ENCODE measurements at places on chromosomes 4 and X.
A peak's percentile ranks its signal among the peaks of the same experiment; 100 is the strongest.

GRCh38 chrX:143536176-143536575, 18.9 kb upstream of the SPANXN3 start:
- H3K4me3 ChIP-seq: no peak overlapping the region
- DNase-seq: no peak
- H3K36me3 ChIP-seq: no peaks in the 10 kb centered on the region
- no peaks in the 10 kb centered on the region for H3K4me1 ChIP-seq
- H3K27me3 ChIP-seq: no peaks in the 10 kb centered on the region

- no peaks in the 10 kb centered on the region for H3K36me3 ChIP-seq
- no peaks in the 10 kb centered on the region for H3K4me1 ChIP-seq
- H3K27ac ChIP-seq: no peak overlapping the region
- no peaks in the 10 kb centered on the region for H3K27me3 ChIP-seq
Measured at GRCh38 chrX:2921750-2922149, 7.4 kb downstream of the ARSD start.

DNA sequence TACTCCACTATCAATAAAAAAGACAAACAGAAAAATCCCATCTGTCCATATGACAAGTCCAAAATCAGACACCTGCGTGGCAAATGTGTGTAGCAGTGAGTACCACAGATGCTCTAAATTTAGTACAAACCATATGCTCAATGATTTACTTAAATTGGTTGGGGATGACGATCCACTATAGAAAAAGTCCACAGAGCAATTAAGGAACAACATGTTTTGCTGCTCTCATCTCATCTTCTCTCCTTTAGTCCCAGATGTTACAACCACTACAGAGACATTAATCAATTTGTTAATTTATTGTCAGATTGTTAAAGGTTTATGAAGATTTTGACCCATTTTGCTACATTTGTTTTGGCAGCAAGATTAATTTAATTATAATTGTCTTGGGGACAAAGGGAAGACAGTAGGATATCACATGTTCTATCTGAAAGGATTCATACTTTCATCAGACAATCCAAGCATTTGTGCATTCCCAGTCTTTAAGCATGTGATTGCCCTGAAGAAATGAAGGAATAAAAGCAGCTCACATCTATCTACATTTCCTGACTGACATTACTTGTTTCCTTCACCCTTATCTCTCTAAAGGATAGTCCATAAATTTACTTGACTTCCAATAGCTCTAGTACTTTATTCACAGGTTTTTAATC, 2268.1 kb downstream of the PCDH7 start:
- no peak for DNase-seq
- H3K27ac ChIP-seq: no peak overlapping the region
- no peaks in the 10 kb centered on the region for H3K36me3 ChIP-seq
- H3K4me1 ChIP-seq: no peaks in the 10 kb centered on the region

- peaks cover 7% of the 10 kb centered on the region for H3K27me3 ChIP-seq
- no peaks in the 10 kb centered on the region for H3K4me1 ChIP-seq
- no peak overlapping the region for H3K27ac ChIP-seq
- DNase-seq: no peak
- peaks cover 2% of the 10 kb centered on the region for H3K36me3 ChIP-seq
Measured at GRCh38 chr4:82770607-82771006, 28.0 kb downstream of the SCD5 start.

DNA sequence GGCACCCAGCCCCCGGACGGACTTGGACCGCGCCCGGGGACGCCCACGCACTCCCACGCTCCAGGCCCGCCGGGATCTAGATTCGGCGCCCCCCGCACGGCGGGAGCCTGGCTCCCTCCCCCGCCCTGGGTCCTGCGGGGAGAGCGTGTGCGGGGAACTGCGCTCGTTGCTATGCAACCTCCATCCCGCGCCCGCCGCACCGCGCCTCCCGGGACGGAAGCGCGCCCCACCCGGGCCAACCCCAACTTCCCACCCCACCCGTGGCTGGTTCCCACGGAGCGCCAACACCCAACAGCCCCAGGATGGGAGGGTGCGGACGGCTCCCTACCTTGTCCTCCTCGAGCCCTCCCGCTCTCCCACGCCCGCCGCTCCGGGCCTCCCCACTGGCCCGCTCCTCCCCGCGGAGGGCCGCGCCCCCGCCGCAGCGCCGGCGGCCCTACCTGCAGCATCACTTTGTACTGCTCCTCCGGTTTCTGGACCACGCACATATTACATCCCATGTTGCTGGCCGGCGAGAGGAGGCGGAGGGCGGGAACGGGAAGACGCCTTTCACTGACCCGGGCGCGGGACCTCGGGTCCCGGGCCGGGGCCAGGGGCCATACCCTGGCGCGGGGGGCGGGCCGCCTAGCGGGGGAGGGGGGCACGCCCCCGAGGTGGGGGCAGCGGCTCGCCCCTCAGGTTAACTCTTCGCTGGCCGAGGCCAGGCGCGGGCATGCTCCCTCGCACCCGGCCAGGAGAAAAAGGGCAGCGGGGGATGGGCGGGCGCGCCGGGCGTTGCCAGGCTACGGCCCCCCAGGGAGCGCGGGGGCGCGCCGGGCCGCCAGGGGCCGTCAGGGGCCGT, at the start of gene PDZD4:
PDZD4 (minus strand) TSS at position 746 of the 841 bp plus-strand sequence; CDS start at position 500, 246 bp downstream.
- peaks cover 18% of the 10 kb centered on the region for H3K27me3 ChIP-seq
- H3K36me3 ChIP-seq: no peaks in the 10 kb centered on the region
- H3K4me3 ChIP-seq: peak within 1 kb of the TSS; percentile 24
- peaks cover 3% of the 10 kb centered on the region for H3K4me1 ChIP-seq
- H3K27ac ChIP-seq: no peak within 1 kb of the TSS

GRCh38 chr4:42377497-42377896, 19.8 kb upstream of the SHISA3 start:
- no peak overlapping the region for H3K27ac ChIP-seq
- no peak overlapping the region for H3K4me3 ChIP-seq
- no peaks in the 10 kb centered on the region for H3K36me3 ChIP-seq
- H3K4me1 ChIP-seq: no peaks in the 10 kb centered on the region
- H3K27me3 ChIP-seq: peaks cover 15% of the 10 kb centered on the region

DNA sequence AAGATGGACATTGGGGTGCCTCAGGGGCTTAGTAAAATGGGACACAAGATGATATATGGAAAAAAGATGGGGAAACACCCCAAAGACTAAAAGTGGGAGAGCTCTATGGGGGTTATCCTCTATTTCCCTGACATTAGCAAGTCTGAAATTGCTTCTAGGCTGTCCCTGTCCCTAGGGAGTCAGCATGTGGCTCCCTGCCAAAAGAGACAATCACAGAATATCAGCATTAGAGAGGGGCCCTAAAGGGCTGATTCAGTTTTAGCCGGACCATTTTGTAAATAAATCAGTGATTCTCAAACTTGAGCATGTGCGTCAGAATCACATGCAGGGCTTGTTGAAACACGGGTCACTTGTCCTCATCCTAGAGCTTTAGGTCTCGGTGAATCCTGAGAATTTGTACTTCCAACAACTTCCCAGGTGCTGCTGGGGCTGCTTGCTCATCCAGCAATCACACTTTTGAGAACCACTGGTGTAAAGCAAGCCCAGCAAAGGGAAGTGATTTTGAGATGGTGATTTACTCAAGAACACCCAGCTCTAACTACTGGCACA, 165.3 kb upstream of the DGKK start:
- H3K27ac ChIP-seq: no peak overlapping the region
- no peak for DNase-seq
- peaks cover 3% of the 10 kb centered on the region for H3K4me1 ChIP-seq
- H3K27me3 ChIP-seq: no peaks in the 10 kb centered on the region

- H3K36me3 ChIP-seq: no peaks in the 10 kb centered on the region
- no peaks in the 10 kb centered on the region for H3K4me1 ChIP-seq
- no peaks in the 10 kb centered on the region for H3K27me3 ChIP-seq
- H3K4me3 ChIP-seq: no peak overlapping the region
- no peak for DNase-seq
Measured at GRCh38 chr4:31088600-31089230, 368.5 kb downstream of the PCDH7 start.

DNA sequence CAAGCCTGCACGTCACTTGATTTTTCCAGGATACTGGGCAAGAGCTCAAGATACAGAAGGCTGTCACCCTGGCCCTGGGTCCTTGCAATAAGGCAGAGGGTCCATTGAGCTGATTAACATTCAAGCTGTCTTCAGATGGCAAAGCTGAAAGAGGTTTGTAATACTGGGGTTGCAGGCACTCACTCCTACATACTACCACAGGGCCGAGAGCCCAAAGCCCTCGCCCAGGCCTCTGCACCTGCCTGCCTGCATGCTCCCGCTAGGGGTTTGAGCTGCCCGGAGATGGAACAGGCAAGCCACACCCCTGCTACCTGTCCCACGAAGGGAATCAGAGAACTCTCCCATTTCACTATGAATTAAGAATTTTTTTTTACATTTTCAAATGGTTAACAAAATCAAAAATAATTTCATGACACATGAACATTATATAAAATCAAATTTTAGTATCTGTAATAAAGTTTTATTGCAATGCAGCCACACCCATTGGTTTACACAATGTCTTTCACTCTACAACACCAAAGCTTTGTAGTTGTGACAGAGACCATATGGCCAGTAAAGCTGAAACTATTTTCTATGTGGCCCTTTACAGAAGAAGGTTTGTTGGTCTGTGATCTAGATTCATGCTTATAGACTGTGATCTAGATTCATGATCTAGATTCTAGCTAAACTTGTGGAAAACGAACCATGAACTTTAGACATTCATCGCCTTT, 530.4 kb upstream of the IGFBP7 start:
- H3K27ac ChIP-seq: no peak overlapping the region
- no peaks in the 10 kb centered on the region for H3K4me1 ChIP-seq
- DNase-seq: no peak
- H3K4me3 ChIP-seq: no peak overlapping the region
- no peaks in the 10 kb centered on the region for H3K36me3 ChIP-seq

- no peaks in the 10 kb centered on the region for H3K27me3 ChIP-seq
- no peak overlapping the region for H3K27ac ChIP-seq
- DNase-seq: no peak
Measured at GRCh38 chrX:38268011-38268410, 47.3 kb upstream of the SRPX start.

DNA sequence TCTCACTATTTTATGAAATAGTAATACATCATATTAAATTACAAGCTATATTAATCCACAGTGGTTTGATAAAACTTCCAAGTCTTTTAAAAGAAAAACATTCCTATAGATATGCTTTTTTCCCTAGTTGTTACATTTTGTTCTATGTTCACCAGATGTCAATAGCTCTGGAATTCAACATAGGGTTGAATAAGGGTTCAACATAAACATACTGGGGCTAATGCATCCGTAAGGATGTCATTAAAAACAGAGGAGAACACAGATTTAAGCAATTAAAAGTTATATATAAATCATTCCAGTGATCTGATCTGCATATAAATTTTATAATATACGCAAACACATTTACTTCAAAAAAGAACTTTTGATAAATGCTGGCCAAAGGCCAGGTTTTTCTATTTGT, 32.5 kb downstream of the SULT1B1 start:
- no peak overlapping the region for H3K4me3 ChIP-seq
- no peaks in the 10 kb centered on the region for H3K27me3 ChIP-seq
- H3K27ac ChIP-seq: no peak overlapping the region
- no peaks in the 10 kb centered on the region for H3K36me3 ChIP-seq

DNA sequence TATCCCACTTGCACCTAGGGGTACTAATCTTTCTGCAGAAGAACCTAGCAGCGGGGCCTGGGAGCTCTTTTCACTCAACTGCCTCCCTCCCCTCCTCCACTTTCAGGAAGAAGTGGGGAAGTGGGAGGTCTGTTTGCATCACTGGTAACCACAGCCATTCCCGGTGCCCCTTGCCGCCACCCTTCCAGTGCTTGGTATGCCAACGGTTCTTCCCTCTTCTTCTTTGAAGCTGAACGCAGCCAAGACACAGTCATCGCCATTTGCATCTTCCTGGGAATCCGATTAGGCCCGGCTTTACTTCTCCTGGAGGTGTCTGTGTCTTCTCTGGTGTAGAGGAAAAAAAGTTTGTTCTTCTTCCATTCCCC, 47.2 kb upstream of the RBPJ start:
- H3K4me3 ChIP-seq: no peak overlapping the region
- H3K27me3 ChIP-seq: peaks cover 6% of the 10 kb centered on the region
- peaks cover 25% of the 10 kb centered on the region for H3K4me1 ChIP-seq
- no peak overlapping the region for H3K27ac ChIP-seq
- no peaks in the 10 kb centered on the region for H3K36me3 ChIP-seq
- no peak for DNase-seq

DNA sequence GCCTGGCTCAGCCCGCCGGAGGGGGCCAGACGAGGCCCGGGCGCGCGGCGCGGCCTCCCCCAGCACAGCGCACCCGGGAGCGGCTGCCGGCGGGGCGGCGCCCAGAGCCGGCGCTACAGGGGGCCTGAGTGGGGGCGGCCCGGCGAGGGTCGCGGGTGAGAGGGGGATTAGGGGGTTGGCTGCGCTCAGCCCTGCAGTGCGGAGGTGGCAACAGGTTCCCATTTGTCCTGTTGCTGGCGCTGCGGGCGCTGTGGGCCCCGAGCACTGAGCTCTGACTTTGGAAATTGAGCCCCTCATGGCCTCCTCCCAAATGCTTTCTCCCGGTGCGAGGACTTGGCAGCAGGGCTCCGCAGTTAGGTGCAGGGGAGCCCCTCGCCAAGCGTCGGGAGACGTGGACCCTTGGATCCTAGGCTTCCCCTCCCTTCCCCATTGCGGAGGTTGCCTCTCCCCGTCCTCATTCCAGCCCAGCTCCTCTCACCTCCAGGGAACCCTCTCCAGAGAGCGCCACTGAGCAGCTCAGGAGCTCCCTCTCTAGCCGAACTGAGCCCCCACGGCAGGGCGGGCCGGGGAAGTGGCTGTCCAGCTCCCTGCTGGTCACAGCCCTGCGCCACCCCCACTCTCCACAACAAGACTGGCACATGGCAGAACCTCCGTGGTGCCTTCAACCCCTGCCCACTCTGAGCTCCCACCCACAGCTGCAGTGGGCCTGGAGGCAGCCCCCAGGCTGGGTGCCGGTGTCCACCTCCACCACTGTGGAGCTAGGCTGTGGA, 2.5 kb upstream of the DUSP9 start:
- H3K36me3 ChIP-seq: no peaks in the 10 kb centered on the region
- H3K27ac ChIP-seq: no peak overlapping the region
- DNase-seq: no peak
- no peak overlapping the region for H3K4me3 ChIP-seq
- H3K4me1 ChIP-seq: peaks cover 5% of the 10 kb centered on the region

GRCh38 chr4:171553961-171554360, 259.2 kb upstream of the GALNTL6 start:
- H3K36me3 ChIP-seq: no peaks in the 10 kb centered on the region
- DNase-seq: no peak
- H3K27ac ChIP-seq: no peak overlapping the region

- H3K36me3 ChIP-seq: no peaks in the 10 kb centered on the region
- no peak overlapping the region for H3K4me3 ChIP-seq
- no peak overlapping the region for H3K27ac ChIP-seq
- H3K4me1 ChIP-seq: peaks cover 13% of the 10 kb centered on the region
Measured at GRCh38 chr4:8171984-8172924, 13.6 kb upstream of the ABLIM2 start.

- H3K27me3 ChIP-seq: peaks cover 1% of the 10 kb centered on the region
- no peaks in the 10 kb centered on the region for H3K36me3 ChIP-seq
- DNase-seq: no peak
- no peaks in the 10 kb centered on the region for H3K4me1 ChIP-seq
- H3K27ac ChIP-seq: no peak overlapping the region
Measured at GRCh38 chr4:79687006-79687405, 279.0 kb upstream of the GK2 start.

GRCh38 chrX:96721354-96721753, 36.7 kb downstream of the DIAPH2 start:
- H3K27ac ChIP-seq: no peak overlapping the region
- no peak overlapping the region for H3K4me3 ChIP-seq
- DNase-seq: no peak
- peaks cover 5% of the 10 kb centered on the region for H3K4me1 ChIP-seq
- H3K36me3 ChIP-seq: peaks cover 2% of the 10 kb centered on the region

GRCh38 chr4:156201050-156201449, 247.4 kb upstream of the CTSO start:
- no peak overlapping the region for H3K4me3 ChIP-seq
- H3K4me1 ChIP-seq: no peaks in the 10 kb centered on the region
- no peak for DNase-seq
